ENCODE measurements at places on chromosomes 1 and 21.

- no peak for DNase-seq
Measured at GRCh38 chr1:94142583-94142982, 21.6 kb upstream of the ABCA4 start.

- DNase-seq: no peak
Measured at GRCh38 chr21:27315373-27315772, 348.5 kb upstream of the ADAMTS5 start.

DNA sequence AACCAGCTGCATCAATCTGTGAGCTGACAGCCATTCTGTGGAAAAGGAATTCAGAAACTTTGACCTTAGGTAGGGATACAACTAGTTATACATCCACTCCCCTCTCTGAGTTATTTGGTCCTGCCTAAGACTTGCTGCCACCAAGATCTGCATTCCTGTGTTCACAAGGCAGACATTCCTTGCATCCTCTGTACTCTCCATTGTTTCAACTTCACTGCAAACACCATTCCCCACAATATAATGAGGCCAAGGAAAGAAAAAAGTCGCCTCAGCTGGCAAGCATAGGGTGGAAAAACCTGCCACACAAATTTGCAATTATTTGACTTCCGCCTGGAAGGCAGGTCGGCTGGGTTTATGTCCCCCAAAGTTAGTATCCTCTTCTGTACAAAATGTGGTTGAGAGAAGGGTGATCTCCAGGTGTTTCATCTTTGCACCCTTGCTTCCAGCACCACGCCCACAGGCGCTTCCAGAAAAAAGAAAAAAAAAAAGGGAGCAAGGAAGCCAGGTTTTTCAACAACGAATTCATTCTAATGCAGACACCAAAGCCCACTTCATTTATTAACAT, 676 bp upstream of the CTTNBP2NL start:
- DNase-seq: no peak

GRCh38 chr21:43877936-43878575, 13.0 kb downstream of the AGPAT3 start:
- no peak for DNase-seq

DNA sequence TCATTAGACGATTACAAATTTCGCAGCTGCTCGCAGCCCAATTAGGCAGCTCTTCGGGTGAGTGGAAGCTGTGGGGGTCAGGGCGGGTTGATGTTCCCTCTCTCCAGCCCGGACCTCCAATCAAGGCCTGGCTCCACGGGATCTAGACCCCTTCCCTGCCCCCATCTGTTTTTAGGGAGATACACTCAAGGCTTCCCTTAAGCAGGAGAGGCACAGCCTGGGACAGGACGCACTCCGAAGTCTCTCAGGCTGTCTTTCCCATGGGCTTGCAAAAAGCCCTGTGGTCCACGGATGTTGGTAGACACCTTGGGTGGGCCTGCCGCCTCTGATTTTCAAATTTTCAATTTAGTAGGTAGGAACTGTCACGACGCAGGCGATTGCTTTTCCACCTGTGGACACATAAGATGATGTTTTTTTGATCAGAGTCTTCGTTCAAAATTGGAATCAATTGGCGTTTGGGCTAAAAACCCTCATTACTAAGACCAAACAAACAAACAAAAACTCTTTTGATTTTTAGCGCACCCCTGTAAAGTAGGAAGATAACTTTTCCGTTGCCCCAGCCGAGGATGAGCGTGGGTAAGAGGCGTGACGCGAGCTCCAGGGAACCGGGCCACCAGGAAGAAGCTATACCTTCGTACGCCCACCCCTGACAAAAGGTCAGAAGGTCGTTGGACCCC, 2.5 kb upstream of the LHX8 start:
- DNase-seq: no peak

DNA sequence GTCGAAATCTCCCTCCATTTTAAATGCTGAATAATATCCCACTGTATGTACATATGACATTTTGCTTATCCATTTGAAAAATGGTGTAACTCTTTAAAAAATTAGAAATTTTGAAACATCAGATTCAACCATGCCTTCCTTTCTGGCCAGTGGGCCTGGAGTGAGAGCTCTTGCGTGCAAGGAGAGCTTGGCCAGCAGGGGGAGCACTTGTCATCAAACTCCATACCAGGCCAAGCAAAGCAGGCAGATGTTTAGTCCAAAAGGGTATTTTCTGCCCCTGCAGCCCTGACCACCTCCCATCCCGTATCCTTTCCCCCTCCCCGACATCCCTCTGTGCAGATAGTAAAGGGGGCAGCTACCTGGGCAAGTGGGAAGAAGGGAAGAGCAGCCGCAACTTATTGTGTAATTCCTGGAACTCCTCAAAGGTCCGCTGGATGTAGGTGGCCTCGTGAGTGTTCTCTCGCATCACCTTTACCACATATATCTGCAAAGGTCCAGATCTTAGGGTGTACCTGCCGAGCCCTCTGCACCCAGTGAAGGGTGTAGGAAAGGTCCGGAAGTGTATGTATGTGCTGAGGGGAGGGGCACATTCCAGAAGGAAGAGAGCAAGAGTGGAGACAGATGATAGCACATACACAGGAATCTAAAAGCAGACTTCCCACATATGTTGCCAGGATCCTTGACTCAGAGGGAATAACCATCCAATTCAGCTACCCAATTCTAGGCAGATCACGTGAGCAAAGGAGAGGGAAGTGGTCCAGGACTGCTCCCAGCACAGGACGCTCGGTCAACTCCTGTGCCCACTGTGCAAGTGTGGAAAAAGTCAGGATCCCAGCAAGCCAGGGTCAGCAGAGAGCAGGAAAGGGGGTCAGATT, 19.9 kb upstream of the PPP1R15B start:
- DNase-seq: peak; percentile 78

- DNase-seq: no peak
Measured at GRCh38 chr21:31220575-31220974, 123.5 kb downstream of the TIAM1 start.

DNA sequence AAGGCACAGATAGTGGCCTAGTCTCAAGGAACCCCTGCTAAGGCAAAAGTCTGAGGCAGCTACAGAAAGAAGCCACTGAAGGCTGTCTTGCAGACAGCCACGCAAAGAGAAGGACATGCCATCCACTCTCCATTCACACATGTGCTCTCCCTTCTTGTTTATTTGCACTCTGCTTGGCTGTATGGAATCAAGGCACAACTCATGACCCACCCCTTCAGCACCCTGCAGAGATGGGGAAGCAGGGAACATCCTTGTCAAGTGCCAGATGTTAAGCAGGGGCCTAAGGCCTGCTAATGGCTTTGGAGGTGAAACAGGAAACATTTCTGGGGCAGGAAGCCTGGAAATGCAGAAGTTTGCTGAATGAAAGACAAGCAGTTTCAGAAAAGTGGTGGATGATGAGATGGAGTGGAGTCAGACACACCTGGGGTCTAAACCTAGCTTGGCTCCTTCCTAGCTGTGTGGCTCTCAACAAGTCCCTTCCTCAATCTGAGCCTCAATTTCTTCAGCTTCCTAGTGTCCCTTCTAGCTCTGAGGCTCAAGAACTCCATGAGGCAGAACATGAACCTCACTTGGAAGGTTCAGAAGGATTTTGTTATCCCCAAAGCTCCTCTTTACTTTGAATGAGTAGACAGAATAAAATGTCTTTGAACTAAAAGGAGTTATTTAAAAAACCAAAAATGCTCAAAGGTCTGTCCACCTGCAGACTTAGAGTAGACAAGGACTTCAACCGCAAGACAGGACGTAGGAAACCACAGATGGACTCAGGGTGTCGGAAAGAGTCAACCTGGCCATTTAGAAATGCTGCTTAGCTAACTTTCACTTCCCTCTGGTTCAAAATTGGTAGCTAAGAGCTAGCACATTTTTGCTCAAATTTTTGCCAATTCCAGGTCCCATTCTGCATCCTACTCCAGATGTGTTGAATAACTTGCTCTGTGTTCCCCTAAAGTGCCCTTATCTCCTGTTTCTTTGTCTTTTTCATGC, 283.1 kb downstream of the PLPP3 start:
- no peak for DNase-seq

GRCh38 chr1:176802316-176802715, 339.3 kb downstream of the PAPPA2 start:
- no peak for DNase-seq

GRCh38 chr1:167658574-167659328, 28.7 kb downstream of the RCSD1 start:
- DNase-seq: no peak

GRCh38 chr1:164440232-164440631, 118.8 kb upstream of the PBX1 start:
- no peak for DNase-seq

DNA sequence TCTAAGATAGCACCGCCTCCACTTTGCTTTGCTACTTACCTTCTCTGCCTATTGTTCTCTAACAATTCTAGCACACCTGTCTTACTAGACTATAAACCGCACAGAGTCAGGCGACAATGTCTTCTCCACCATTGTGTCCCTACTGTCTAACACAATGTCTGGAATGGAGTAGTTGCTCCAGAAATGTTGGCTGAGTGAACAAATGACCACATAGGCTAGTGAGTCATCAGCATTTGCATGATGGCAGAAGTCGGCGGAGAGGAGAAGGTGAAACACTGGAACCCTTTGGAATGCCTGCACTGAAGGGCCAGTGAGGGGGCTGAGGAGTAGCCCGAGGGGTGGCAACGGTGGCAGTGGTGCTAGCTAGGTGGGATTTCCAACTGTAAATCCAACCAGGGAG, 14.0 kb upstream of the PABPC4 start:
- no peak for DNase-seq

- DNase-seq: no peak
Measured at GRCh38 chr1:67572594-67573221, 112.3 kb upstream of the GADD45A start.

GRCh38 chr1:195450794-195451193, 1157.4 kb downstream of the KCNT2 start:
- no peak for DNase-seq

DNA sequence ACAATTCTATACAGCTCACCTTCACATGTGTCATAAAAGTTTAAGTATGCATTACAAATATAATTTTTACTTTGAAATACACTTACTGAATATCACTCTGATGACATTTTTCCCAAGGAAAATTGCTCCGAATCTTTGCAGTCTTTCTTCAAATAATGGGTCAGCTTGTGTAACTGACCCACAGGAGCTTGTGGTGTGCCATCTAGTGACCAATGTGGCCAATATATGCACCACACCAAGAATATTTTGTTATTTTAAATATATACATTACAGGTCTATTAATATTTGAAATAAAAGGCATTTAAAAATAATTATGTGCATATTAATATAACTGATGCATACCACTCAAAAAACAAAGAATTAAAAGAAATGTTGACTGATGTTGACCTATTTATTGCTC, 271.4 kb downstream of the TBX15 start:
- DNase-seq: no peak

DNA sequence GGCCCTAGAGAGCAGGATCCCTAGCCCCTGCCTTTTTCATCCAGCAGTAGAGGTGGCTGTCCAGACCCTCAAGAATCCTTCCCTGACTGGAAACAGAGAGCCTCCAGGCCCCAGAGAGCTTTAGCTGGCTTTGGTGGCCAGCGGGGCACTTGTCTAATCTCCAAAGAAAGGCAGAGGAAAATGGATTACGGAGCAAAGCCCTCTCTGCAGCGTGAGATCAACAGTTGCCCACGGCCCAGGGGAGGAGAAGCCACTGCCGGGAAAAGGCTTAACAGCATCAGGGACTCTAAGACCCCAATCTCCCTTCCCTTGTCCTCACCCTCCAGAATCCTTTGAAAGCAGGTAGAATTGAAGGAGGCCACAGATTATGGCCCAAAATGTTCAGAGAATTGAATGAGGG, 35.8 kb upstream of the GRIK3 start:
- DNase-seq: no peak

DNA sequence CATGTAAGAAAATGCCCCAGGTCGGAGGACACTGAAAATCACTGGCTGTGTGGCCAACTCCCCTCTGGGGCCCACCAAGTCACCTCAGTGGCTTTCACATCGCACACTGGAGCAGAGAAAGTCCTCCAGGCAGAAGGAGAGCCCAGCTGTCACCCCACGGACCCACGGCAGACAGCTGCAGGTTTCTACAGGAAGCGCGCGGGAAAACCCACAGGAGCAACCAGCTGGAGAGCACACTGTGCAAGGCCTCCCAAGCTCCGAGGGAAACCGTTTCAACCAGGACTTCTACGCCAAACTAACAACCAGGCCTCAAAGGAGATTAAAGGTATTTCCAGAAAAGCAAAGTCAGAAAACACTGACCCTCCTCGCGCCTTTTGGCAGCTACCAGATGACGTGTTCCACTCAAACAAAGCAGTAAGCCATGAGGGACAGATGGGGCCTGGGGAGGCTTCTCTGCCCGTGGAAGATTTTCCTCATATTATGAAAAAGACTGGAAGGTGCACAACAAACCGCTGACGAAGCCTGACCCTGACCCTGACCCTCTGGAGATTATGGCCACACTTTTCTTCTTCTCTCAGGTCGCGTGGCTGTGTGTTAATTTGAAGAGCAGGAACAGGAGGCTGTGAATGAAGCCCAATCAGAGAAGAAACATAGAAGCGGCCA, 21.0 kb downstream of the WDR4 start:
- DNase-seq: no peak

DNA sequence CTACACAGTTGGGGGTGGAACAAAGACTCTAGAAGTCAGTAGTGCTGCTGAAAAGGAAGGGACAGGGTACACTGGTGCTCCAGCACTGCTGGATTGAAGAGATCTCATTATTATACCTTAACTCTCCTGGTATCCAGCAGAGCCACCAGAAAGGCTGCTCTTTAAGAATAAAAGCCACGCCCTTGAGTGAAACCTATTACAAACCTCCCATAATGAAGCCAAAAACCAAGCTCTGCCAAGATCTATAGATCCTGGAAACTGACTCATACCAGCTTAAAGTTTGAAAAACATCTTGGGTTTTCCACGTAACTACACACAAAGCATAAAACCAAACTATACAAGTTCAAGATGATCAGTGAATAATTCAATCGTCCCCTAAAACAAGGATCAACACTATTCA, 38.0 kb downstream of the ADSS2 start:
- no peak for DNase-seq

GRCh38 chr1:39494671-39495410, 3.4 kb downstream of the BMP8A start:
- DNase-seq: no peak

- DNase-seq: no peak
Measured at GRCh38 chr21:35814858-35815619, 245.3 kb downstream of the SETD4 start.

DNA sequence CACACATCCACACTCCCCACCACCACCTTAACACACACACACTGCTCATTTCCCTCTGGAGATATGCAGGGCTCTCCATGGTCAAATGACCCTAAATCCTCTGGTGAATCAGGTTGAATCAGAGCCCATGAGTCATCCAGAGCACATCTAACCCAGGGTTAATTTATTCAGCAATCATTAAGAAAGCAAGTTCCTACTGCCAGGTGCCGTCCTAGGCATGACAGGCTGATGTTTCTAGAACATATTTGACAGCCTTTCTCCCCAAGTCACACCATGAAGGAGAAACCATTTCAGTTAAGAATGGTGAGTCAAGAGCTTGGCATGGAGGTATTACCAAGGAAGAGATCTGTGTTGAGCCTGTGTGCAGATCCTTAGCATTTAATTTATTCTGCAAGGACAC, 194.3 kb upstream of the CAMK1G start:
- DNase-seq: no peak

DNA sequence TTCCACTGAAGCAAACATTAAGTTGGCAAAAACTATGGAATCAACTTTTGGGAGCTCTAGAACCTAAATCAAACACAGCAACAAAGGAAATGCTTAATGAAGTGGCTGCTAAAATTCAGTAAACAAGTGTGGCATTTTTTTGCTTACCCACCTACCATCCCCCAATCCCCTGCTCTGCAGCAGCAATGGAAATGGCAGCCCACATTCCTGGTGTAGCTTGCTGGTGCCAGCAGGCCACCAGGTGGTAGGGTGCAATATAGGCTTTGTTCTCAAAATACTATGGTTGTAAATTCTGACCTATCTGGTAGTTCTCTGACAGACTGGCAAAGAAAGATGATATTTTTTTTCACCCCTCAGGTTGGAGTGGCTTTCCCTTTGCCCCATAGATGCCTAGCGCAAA, 42.8 kb downstream of the SHCBP1L start:
- no peak for DNase-seq
